ENCODE measurements at places on chromosomes 5 and 9. TPM values are rescaled to one million over a fixed set of nuclear protein-coding genes. Genes with fewer than 3 reads are reported as not detected.
A peak's percentile ranks its signal among the peaks of the same experiment; 100 is the strongest.

IFNA21 gene
- not detected for total RNA-seq

- no peak for DNase-seq
Measured at GRCh38 chr9:125650271-125650737, 56.7 kb downstream of the MAPKAP1 start.

DNA sequence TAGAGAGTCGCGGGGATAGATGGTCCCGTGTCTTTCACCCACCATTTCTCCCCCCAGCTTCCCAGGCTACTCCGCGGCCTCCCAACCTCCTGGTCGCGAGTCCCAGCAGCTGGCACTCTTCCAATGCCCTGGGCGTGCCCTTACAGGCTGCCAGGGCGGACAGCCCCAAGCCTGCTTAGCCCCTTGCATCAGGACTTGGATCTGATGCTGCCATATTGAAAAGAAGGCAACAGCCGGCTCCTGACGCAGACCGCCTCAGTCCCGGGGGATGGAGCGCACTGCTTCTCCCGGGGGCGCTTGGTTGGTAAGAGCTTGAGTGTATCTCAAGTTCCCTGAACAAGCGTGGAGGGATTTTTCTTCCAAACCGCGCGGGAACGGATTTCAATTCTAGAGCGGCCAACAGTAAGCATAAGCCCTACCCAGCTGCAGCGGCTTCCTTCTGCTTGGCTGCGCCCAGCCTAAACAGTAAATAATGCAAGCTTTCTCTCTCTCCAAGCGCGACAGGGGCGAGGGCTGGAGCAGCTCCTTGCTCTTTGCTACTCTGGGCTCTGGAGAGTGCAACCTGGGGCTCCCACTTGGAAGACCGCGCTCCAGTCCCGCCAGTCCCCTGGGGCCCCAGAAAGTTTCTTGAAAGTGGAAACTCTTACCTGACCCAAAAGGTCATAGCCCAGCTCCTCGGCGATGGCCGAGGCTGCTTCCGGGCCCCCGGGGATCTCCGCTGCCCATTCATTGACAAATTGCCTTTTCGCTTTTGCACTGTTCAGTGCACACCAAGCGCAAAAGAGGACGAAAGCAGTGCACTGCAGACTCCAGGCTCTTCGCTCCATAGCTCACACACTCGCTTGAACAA is 607 bp downstream of the PCSK1 start:
- DNase-seq: no peak

DNA sequence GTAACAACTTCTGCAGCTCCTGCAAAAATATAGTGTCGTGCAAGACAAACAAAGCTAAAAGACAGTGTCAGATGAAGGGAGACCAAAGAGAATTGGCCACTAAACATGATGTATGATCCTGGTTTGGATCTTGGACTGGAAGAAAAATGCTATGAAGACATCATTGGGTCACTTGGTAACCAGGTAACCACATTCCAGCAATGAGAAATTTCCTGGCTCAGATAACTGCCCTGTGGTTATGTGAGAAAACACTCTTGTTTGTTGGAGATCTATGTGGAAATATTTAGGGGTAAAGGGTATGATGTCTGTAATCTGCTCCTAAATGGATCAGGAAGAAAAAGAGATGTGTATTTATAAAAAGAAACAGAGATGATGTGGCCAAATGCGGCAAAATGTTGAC is 45.5 kb upstream of the ANKRD33B start:
- DNase-seq: no peak

GRCh38 chr5:124733329-124733650 is 13.1 kb downstream of the ZNF608 start:
- no peak for DNase-seq

C5orf52 gene
- total RNA-seq: not detected

- DNase-seq: no peak
Measured at GRCh38 chr5:169153405-169153804, 147.5 kb downstream of the SLIT3 start.

GRCh38 chr5:87686975-87687374 is 274.2 kb upstream of the CCNH start:
- no peak for DNase-seq

GRCh38 chr5:62421414-62421813 is 8.9 kb downstream of the IPO11 start:
- DNase-seq: no peak

DNA sequence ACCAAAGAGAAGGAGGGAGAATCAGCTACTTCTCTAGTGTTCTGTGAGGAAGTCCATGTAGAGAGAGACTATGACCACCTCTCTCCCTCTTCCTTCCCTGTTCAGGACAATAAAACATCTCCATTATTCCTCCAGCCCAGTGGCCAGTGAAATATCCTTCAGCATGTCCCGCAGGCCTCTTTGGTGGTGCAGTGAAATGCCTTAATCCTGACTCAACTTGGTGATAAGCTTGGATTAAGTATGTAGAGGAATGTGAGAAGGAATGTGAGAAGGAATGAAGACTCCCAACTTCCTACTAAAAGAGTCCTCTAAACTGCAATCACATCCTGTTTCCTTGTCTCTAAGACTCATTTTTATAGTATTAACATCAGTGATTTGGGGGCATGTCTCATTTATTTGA is 167.3 kb downstream of the TRPM3 start:
- DNase-seq: no peak

TLE1 gene
- total RNA-seq: 36.6 TPM

GRCh38 chr5:67045816-67046740 is 150.5 kb downstream of the CD180 start:
- DNase-seq: no peak

GRCh38 chr9:79485258-79485657 is 86.5 kb upstream of the TLE4 start:
- DNase-seq: no peak

DNA sequence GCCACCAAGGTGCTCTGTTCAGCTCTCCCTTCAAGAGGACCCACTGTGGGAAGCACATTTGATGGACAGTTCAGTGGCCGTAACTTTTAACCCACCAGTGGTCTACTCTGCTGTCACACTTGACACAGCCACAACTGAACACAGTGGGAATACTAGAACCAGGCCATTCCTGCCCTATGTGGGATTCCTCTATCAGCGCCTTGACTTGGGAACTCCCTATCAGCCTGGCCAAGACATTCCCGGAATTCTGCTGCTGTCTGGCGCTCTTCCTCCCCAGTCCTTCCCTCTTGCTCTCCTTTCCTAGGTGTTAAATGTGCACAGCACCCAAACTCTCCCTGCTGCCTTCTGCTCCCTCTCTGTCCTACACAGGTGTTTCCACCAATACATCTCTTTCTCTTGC is 23.1 kb upstream of the SH3PXD2B start:
- DNase-seq: no peak

GRCh38 chr5:160628619-160628968 is 206.9 kb downstream of the PTTG1 start:
- no peak for DNase-seq

- peak; percentile 90 for DNase-seq
Measured at GRCh38 chr5:33229216-33229615, 211.5 kb upstream of the TARS1 start.

DNA sequence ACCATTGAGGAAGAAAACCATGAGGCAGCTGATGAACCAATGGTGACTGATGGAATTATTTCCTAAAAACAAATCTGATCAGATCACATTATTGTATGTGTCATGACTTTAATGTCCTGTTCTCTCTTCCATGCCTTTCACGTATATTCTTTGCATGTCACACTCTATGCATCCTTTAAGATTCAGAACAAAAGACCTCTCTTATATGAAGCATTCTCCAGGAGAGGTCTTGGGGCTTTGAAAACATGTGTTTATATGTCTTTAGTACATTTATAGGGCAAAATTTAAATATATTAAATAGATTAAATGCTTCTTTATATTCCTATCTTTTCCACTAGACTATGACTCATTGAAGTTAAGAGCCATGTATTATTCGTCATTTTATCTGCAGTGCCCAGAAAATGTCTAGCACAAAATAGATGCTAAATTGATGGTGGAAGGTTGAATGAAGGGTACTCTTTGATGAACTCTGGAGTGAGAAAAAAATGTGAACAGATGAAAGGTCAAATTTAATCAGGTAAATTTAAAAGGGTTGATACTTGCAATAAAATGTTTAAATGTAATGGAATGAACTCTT is 196.3 kb downstream of the PSAT1 start:
- no peak for DNase-seq

F2RL1 gene
- total RNA-seq: 7.0 TPM

OLFM1 gene
- total RNA-seq: 1.8 TPM

GRCh38 chr5:97131139-97131710 is 11.2 kb downstream of the LIX1 start:
- no peak for DNase-seq

MED22 gene
- 10.3 TPM for total RNA-seq

ADAMTS19 gene
- total RNA-seq: 0.23 TPM

ENHO gene
- 3.9 TPM for total RNA-seq

DNA sequence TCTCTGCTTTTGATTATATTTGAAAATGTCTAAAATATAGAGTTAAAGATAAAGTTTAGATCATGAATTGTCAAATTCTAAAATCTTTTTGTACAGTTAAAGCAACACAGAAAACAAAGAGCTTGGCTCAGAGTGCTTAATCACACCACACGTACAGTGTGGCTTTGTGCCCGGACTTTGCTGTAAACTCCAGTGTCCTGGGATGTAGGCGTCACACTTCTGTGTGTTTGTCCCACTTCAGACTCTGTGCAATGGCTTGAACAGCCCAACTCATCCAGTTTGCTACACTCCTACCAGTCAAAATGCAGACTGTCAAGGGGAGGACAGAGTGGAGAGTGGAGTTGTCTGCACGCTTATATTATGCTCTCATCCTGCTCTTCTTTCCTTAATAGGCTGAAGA is 45.3 kb downstream of the SMARCA2 start:
- no peak for DNase-seq

PRKAA1 gene
- total RNA-seq: 38.9 TPM

DNA sequence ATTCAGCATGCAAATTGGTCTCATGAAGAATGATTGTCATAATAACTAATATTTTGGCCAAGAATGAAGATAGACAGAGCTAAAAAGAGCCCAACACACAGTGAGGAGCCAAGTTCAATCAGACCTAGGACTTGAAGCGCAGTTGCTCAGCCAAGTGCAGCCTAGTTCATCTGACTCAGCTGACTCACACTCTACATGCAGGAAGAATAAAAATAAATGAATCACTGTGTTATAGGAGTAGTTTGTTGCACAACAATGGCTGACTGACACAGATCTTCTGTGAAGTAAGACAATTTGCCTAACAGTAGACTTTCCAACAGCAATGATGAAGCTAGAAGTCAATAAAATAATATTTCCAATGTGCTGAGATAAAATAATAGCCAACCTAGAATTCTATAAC is 261.5 kb downstream of the CEMIP2 start:
- DNase-seq: no peak

- no peak for DNase-seq
Measured at GRCh38 chr5:32848120-32848519, 137.0 kb downstream of the NPR3 start.

- DNase-seq: no peak
Measured at GRCh38 chr5:5658889-5659465, 236.5 kb downstream of the ICE1 start.

DNA sequence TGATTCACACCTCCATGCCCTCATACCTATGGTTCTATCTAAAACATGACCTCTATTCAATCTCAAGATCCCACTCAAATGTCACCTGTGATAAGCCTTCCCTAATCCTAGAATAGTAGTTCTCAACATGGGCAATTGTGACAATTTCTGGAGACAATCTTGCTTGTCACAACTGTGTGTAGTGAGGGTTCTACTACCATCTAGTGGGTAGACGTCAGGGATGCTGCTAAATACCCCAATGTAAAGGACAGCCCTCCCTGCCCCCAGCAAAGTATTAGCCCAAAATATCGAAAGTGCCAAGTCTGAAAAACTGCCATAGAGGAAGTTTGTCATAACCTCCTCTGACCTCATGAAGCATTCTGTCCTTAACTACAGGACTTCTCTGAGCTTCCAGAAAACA is 32.0 kb downstream of the TBCA start:
- no peak for DNase-seq

FCHO2 gene
- 9.4 TPM for total RNA-seq

All from left lobe of liver (tissue), 2 donors.